ENCODE measurements at places on chromosomes 12 and 14.

DNA sequence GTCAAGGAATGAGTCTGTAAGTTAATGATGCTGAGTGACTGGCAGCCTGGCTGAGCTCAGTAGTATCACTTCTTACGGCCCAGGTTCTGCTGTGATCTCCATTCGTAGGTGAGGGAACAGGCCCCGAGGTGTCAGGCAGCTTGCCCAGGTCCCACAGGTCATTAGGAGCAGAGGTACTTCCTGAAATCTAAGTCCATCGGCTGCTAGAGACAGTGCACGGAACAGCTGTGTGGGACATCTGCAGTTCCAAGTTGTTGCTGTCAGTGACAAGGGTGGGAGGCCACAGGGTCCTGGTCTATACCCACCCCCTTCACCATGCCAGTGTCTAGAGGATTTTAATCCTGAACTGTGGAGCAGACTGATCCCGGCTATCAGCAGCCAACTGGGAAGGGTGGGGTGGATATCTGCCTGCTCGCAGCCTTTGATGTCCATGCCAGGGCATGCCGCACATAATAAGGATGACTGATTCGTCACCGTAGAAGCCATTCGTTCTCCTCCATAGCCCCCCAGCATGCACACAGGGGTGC is 82.3 kb upstream of the RIN3 start:
- peak; percentile 73 for DNase-seq

- no peak for DNase-seq
These were observed 125.4 kb upstream of the ATF1 start for GRCh38 chr12:50638482-50638880.

GRCh38 chr12:45707241-45707857 is 22.2 kb upstream of the ARID2 start:
- no peak for DNase-seq

DNA sequence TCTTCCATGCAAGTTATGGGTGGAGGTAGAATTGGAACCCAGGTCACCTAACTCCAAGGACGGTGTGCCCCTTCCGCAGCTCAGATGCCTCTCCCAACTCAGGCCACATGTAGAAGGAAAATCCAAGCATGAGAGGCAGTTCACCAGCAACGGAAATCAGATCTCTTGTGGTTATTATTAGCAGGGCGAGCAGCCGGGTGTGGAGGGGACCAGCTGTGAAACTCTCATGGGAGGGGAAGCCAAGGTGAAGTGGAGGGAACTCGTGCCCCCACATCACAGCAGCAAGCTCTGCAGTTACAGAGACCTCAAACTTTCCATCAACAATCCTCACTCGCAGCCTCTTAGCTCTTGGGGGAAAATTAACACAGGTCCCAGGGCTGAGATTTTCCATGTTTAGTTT is 79.7 kb downstream of the KSR2 start:
- no peak for DNase-seq

DNA sequence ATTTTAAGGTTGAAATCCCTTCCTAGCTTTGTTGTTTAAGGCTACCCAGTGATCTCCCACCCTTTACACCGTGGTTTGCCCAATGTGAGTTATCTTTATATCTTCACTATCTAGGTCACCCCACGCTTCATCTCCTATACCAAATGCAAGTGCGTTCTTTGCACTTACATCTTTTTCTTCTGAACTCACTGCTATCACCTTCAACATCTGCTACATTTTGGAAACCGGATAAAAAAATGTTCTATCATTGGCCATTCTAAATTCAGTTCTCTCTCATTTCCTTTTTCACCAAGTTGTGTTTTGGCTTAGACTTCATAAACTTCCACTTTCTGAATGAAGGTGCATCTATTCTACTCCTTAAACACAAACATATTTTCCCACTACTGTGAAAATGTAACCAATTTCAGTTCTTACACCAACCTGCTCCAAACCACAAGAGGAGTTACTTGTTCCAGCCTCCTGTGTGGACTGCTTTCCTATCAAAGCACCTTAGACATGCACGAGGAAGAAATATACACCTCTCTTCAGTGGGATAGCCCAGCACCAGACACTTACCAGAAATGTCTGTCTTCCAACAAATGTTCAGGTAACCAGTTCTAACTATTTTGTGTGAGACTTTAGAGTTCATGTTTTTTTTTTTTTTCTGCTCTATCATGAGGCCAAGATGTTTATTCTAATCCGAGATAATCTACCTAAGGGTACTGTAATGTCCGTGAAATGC is 21.9 kb downstream of the CLEC9A start:
- DNase-seq: no peak

DNA sequence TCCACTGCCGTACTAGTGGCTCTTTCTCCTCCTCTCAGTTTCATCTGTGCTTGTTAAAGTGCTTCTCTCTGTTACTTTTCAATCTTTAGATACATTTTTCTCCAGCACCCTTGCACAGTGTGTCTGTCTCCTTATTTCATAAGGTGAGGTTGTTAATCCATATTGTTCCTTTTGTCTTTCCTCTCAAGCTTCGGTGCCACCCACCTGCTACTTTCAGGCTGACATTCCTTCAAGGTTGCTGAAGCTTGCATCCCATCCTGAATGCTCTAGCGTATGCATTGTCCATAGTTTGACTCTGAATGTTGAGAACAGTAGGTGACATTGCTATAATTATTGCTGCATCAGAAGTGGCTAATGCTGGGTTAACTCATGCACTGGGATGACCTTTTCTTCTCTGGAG is 20.6 kb downstream of the TUNAR start:
- no peak for DNase-seq

- peak; percentile 88 for DNase-seq
These were observed 8.4 kb upstream of the KRT80 start for GRCh38 chr12:52200086-52200780.

DNA sequence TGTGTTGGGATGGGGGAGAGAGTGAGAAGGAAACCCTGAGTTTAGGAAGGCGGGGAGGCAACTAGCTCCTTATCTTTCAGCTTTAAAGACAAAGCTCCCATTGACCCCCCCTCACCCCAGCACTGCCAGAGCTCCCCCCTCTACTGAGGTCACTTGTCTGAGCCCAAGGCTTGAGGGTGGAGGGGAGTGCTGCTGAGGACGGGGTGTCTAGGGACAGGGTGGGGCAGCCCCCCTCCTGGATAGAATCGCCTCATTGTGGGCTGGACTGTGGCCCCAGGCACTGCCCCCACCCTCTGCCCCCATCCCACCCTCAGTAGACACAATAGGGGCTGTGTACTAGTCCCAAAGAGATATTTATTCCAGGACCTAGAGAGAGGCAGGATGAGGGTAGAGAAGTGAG is 3.0 kb downstream of the ERBB3 start:
- no peak for DNase-seq

GRCh38 chr12:6273205-6273540 is 37.3 kb upstream of the PLEKHG6 start:
- DNase-seq: no peak

GRCh38 chr12:4996714-4997113 is 47.0 kb upstream of the KCNA5 start:
- DNase-seq: no peak

GRCh38 chr14:70947739-70948138 is 40.5 kb downstream of the PCNX1 start:
- DNase-seq: no peak

- peak; percentile 34 for DNase-seq
These were observed 101.2 kb downstream of the NELL2 start for GRCh38 chr12:44774815-44775411.

DNA sequence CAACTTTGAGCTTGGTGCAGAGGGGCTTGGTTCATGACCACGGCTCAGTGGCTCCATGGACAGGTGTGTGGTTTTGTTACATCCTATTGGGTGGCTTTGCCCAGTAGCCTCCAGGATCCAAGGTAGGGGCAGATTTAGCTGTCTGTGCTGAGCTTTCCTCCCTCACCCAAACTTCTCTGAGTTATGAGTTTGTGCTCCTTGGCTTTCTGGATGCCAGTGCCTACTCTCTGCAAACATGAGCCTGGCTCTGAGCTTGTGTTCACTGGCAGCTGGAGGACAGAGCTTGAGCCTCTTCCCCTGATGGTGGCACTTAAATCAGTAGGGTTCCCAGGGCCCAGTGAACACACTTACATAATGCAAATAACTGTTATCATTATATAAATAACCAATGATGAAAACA is 45.3 kb upstream of the HECTD1 start:
- no peak for DNase-seq

DNA sequence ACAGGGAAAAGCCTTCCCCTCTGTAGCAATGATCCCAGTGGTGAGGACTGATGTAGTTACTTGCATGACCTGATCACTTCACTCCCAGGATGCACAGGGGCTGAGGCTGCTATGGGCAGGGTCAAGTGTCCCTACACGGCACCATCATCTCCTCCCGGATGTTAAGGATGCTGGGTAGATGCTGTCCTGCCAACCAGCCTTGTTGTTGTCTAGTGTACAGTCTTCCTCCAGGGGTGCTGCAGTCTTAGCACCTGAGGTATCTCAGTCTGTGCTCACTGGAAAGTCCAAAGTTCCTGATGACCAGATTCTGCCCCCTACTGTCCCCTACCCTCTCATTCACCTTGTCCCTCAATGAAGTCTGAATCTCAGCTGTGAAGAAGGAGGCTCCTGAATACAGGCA is 20.1 kb downstream of the CPM start:
- no peak for DNase-seq

- DNase-seq: peak; percentile 79
These were observed 5.7 kb upstream of the NEK9 start for GRCh38 chr14:75132382-75133086.

- DNase-seq: no peak
These were observed 5.5 kb upstream of the OAS1 start for GRCh38 chr12:112901271-112901670.

DNA sequence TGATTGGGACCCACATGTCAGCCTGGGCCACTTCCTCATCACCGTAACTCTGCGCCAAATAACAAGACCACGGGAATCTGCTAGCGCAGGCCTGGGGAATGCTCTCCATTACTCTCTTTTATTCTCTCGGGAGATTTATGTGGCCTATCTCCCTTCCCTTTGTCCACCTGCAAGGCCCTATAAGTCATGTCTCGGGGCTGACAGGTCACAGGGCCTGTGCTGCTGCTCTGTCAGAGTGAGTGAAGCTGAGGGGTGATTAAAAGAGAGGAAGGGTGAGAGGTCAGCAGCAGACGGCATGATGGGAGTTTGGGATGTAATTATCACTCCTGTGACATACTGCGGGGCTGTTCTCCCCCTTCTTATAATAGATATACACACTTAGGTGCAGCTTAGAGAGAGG is 26.2 kb upstream of the GPATCH2L start:
- DNase-seq: no peak

DNA sequence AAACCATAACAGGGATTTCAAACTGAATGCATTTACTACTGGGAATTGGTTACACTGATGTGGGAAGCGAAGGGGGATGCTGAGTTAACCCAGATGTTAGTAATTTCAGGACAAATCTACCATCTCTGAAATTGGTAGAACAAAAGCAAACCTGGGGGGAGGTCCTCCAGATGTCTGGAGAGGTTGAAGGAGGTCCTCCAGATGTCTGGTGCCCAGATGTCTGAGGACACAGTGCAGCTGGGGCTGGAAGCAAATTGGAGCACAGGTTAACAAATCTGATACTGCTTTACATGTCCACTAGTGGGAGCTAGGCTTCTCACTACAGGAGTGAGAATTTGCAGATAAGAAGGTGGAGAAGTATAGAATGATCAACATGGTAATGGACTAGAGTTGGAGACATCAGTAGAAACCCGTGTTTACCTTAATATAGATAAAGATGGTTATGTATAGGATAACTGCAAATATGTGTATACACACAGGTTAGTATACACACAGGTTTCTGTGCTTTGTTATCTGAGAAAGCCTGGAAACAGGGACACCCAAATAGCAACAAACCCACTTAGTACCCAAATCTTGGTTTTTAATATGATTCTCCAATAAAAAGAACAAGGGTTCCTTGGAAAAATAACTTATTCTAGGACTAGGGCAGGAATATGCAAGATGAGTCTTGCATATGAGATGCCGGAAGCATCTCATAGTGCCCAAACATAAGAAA is 162.5 kb downstream of the C12orf50 start:
- peak; percentile 45 for DNase-seq

GRCh38 chr14:77180726-77181602 is 634 bp upstream of the TMEM63C start:
- no peak for DNase-seq

GRCh38 chr14:31096255-31096654 is 70.1 kb upstream of the STRN3 start:
- no peak for DNase-seq

- no peak for DNase-seq
These were observed 359.0 kb downstream of the NAV3 start for GRCh38 chr12:78189656-78190055.

DNA sequence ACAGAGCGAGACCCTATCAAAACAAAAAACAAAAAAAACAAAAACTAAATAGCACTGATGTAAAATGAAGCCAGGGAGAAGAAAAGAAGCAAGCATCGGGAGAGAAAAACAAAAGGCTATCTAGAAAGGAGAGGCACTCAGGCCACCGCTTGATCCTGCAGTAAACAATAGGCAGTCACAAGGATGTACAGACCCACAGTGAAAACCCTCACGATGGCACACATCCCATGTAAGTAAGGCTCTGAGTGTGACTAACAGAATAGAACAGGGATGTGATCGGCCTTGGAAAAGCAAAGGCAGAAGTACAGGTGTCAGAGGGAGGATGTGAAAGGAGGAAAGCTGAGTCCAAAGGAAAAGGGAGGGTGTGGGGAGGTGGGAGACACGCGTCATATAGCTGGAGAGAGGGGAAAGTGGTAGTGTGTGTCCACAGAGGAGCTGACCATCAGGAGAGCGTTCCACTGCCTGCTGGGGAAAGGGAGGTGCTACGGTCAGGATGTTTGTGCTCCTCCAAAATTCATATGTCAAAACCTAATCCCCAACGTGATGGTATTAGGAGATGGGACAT is 31.5 kb downstream of the CAMKK2 start:
- no peak for DNase-seq

DNA sequence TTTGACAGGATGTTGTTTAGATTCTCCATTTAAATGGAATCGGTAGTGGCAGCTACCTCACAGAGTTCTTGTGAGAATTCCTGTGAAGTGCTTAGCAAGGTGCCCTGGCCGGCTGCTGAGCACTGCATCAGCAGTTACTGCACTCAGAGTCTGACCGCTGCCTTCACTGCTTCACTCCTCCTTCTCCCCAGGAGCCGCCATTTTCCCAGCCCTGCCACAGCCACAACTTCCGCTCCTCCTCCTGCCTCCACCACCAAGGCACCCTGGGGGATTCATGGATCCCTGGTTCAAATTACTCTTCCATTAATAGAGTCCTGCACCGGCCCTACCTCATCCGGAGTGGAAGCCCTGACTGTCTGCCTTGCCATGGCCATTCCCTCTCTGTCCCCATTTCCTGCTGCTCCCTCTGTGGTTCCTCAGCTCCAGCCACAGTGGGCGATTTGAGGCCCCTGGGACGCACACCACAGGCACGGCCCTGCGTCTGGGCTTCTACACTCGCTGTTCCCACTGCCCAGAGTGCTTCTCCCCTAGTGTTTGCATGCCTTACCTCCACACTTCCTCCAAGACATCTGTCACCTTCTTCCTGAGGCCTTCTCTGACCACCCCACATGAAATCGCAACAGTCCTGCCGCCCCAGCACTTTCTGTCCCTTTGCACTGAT is 210.3 kb downstream of the IPO8 start:
- no peak for DNase-seq

- DNase-seq: peak; percentile 76
These were observed at the start of gene HOXC6 for GRCh38 chr12:54028314-54029201. TSS of gene HOXC6 (plus strand) at chr12:54028440. CDS start at chr12:54028522, 82 bp downstream.

- peak; percentile 100 for DNase-seq
These were observed 907 bp upstream of the EFS start for GRCh38 chr14:23365732-23366425.
